Esophagus mucosa (tissue), 1 donor: ENCODE measurements at places on chromosomes 12 and 14. TPM values are rescaled to one million over a fixed set of nuclear protein-coding genes. Genes with fewer than 3 reads are reported as not detected.
A peak's percentile ranks its signal among the peaks of the same experiment; 100 is the strongest.

GRCh38 chr14:68756000-68756481, 36.8 kb downstream of the ZFP36L1 start:
- ATAC-seq = no peak

GRCh38 chr14:75495399-75495798, 26.9 kb upstream of the BATF start:
- no peak for ATAC-seq

DNA sequence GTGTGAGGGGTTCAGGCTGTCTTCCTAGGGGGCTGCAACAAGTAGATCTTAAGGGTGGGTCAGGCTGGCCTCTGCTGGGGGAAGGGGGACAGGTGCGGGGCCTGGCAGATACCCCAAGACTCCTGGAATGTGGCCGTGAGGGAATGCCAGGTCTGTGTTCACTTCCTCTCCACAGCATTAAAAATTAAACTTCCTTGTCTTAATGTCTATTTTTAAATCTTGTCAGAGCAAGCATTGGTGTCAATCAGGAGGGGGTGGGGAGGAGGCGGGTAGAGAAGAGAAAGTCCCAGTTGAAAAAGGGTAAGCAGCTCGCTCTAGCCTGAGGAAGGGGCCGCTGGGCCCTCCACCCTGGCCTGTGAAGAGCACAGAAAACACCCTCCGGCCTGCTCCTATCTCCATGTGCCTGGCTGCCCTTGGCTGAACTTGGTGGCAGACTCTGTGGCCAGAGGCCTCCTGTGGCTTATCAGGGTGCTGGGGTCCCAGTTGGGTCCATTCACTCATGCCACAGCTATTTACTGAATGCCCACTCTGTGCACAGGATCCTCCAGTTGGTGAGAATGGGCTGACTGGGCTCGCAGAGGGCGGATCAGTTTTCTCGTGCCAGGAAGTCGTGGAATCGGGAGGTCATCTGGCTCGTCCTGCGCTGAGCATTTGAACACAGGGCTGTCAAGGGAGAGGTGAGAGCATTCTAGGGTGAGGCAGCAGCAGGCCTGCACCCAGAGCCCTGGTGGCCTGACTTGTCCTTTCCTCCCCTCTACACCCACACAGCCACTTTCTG, 128.8 kb downstream of the TSPAN9 start:
- ATAC-seq = no peak

TM9SF1 gene
- 30.3 TPM for total RNA-seq

SCN8A gene
- total RNA-seq = 0.68 TPM

OTOGL gene
- 0.04 TPM for total RNA-seq

DNA sequence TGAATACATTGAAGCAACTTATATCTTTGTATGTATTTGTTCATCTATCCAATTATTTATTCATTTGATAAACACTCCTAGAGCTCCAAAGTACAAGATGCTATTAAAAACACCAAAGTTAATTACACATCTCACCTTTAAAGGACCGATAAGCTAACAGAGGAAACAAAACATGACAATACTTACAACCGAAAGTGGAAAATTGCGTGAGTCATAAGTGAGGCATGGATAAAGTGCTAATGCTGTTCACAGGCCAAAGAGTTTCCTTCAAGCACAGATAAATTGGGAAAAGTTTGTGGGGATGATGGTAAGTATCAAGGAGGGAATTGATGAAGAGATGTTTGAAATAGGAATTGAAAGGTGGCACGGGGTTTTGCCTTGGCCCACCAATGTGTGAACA, 172.8 kb upstream of the KITLG start:
- no peak for ATAC-seq

TFCP2 gene
- 19.0 TPM for total RNA-seq

DNA sequence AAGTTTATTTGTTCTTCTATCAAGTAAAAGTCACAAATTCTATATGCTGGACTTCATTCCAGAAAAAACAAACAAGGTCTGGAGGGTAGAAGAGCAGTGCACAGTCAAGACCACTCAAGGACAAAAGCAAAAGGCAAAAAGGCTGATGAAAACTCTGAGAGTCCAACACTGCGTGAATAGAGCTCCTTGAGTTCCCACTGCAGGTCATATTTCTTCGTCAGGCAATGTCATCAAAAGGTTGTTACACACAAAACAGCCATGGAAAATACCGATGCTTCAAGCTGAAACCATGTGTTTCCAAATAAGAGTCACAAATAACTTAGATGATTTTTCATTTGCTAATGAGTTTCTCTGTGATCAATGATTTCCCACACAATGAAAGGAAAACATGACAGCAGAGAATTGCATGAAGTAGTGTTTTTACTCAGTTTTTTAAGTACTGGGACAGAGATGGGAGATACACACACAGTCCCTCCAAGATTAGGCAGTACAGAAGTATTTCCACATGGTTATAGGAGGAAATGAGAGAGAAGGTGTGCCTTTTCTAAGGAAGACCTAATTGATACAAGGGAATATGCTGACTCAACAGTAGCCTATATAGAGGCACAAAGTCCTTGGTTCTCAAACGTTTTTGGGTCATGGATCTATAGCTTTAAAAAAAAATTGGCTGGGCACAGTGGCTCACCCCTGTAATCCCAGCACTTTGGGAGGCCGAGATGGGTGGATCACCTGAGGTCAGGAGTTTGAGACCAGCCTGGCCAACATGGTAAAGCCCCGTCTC, 177.7 kb downstream of the MED13L start:
- no peak for ATAC-seq

DNA sequence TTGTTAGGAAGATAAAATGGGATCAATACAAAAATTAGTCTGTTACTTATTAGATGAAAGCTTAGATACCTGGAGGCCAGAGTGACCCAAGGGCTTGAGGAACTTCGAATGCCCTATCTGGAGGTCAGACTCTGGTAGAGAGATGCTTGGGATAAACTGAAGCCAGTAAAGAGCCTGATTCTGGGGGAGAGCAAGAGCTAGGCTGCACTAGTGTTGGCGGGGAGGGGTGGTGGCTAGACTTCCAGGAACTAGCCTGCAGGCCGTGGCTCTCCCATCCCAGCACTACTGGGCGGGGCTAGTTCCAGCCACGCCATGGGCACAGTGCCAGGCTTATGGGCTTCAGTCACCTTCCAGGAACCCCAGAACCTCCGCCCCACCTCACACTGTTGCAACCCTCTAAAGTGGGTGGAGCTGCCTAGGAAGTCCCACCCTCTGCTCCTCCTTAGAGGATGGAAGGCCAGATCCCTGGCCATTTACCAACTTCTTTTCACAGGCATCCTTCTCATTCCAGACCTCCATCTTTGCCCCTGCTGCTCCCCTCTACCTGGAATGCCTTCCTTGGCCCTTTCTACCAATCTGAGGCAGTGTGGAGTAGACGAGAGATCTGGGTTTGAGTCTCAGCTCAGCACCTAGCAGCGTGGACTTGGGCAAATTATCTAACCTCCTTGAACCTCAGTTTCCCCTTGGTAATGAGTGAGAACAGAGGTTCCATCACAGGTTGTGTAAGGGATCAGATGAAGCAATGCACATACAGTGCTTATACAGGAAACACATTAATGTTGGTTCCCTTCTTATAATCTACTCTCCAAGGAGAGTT, 6.3 kb upstream of the NFE2 start:
- peak; percentile 98 for ATAC-seq

GRCh38 chr14:76927971-76928700, 100.4 kb downstream of the IRF2BPL start:
- ATAC-seq = no peak

GRCh38 chr12:94185801-94186200, 37.4 kb downstream of the PLXNC1 start:
- ATAC-seq = no peak

- ATAC-seq = no peak
Observed at GRCh38 chr12:112506513-112507166, 87.9 kb downstream of the PTPN11 start.

- no peak for ATAC-seq
Observed at GRCh38 chr14:20550926-20551325, 9.9 kb downstream of the RNASE9 start.

SPIC gene
- total RNA-seq = 0.16 TPM

- no peak for ATAC-seq
Observed at GRCh38 chr12:75317784-75318183, 12.3 kb downstream of the CAPS2 start.

GRCh38 chr12:68292151-68292943, 38.9 kb upstream of the IL22 start:
- no peak for ATAC-seq

CCDC184 gene
- 0.20 TPM for total RNA-seq

LRRIQ1 gene
- 0.20 TPM for total RNA-seq
